ENCODE measurements at places on chromosomes 6 and 20.

- no peak for DNase-seq
Measured at GRCh38 chr20:59611286-59611685, 6.9 kb downstream of the PHACTR3 start.

- DNase-seq: no peak
Measured at GRCh38 chr6:158304254-158304653, 8.0 kb upstream of the TULP4 start.

- no peak for DNase-seq
Measured at GRCh38 chr6:20691185-20691584, 156.9 kb downstream of the CDKAL1 start.

- DNase-seq: no peak
Measured at GRCh38 chr20:46399401-46399800, 7.0 kb downstream of the ELMO2 start.

DNA sequence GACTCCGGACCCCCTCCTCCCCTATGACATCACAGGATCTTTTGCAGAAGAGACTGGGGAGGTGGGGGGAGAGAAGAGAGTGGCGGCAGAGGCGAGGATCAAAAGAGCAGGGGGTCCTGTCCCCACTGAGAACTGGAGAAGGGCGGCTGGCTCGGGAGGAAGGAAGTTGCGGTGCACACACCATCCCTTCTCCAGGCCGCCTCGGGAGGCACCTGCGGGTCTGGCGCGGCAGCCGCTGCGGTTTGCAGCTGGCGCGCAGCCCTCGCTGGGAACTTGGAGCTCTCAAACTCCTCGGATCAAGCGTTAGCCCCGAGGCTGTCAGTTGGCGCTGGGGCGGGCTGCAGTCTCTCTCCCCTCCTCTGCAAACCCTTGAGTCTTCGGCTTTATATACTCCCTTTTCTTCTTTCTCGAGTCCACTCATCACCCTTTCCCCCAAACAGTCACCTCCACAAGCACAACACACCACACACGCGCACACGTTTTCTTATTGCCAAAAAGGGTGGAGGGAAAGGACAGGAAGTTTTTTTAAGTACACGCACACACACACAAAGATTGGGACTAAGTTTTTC lies 180.7 kb downstream of the TBXT start:
- no peak for DNase-seq

DNA sequence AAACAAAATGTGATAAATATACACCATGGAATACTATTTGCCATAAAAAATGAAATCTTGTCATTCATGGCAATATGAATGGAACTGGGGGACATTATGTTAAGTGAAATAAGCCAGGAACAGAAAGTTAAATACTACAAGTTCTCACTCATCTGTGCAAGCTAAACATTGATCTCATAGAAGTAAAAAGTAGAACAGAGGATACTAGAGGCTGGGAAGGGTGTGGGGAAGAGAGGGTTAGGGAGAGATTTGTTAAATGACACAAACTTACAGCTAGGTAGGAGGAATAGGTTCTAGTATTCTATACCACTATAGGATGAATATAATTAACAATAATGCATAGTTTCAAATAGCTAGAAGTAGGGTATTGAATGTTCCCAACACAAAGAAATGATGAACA lies 61.0 kb downstream of the SLC22A2 start:
- no peak for DNase-seq

DNA sequence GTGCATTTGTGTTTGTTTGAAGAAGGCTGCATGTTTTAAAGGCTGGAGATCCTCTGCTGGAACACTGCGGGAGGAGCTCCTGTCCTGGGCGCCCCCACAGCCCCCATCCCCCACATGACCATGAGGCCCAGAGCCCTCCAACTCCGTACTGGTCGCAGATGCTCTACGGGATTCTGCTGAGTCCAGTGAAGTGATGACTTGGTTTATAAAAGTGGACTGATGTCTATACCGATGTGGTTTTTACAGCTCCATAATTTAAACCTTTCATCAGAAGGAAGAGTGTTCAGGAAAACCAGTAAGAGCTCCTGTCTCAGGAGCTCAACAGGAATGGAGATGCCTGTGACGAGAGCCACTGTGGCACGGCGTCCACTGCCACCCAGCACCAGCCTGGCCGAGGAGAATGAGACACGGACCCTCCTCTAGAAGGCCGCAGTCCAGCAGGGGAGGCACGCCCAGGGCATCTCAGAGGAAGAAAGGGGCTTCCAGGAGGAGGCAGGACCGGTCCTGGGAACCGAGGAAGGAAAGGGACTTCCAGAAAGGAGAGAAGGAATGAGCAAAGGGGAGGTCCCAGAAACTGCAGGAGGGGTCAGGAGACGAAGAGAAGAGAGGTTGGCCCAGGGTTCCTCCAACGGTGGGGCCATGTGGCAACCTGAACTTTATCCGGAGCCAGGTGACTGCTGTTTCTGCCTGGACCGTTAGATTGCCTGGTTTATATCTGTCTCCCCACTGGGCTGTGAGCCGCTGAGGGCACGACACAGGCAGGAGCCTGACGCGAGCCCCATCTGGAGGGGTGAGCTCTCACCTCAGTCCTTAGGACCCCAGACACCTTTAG lies 26.9 kb downstream of the BFSP1 start:
- no peak for DNase-seq
